NCI-H1694 (cell line): ENCODE measurements at places on chromosomes 6 and 20.

- DNase-seq, result no peak
Observed at GRCh38 chr6:135102191-135102590, 47.6 kb upstream of the HBS1L start.

DNA sequence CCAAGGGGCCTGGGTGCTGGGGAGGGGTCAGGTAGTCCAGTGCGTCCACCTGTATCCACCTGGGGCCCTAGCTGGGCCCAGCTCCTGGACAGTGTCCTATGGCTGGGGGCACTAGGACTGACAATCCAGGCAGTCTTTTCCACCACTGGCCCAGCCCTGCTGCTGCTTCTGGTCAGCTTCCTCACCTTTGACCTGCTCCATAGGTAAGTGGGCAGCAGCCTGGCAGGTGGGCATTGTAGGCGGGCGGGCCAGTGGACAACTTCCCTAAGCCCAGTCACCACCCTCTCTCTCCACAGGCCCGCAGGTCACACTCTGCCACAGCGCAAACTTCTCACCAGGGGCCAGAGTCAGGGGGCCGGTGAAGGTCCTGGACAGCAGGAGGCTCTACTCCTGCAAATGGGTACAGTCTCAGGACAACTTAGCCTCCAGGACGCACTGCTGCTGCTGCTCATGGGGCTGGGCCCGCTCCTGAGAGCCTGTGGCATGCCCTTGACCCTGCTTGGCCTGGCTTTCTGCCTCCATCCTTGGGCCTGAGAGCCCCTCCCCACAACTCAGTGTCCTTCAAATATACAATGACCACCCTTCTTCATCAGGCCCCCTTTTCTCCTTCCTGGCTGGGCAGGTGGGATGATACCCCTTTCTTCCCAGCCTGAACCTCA lies 584 bp downstream of the C20orf141 start:
- DNase-seq, result no peak

DNA sequence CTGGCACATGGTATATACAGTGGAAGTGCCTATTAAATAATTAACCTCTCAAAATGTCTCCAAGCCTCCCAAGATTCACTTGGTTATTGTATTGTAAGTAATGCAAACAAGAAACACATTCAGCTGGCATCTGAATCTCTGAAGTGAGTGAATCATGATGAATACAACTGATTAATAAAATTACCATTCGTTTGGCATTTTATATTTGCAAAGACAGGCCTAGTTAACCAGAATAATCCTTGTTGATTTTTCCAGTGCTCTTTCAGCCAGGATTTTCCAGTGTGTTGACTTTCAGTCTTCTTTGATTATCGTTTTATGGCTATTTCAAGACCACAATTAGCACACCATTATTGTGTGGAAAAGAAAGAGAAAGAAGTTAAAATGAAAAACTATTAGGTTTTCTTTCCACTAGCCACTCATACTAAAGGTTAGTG lies 20.3 kb downstream of the SLC22A2 start:
- no peak for DNase-seq

GRCh38 chr6:17012421-17013225 lies 89.2 kb upstream of the STMND1 start:
- no peak for DNase-seq

DNA sequence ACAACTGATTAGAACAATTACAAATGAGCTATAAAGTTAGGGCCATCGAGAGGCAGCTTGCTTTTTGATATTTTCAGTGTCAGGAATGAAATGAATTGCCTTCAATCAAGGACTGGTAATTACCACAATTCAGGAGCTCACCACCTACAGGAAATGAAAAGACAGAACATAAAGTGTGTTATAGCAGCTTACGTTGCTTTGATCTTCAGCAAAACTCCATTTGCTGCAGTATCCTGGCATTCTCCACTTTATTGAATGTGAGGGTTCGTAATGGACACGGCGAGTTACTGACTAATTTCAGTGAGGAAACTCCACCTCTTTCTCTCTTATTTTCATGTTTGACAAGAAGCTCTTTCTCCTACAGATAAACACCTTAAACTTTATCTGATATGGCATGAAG lies 440.0 kb upstream of the HSF2 start:
- DNase-seq, result no peak

- no peak for DNase-seq
Observed at GRCh38 chr20:23205611-23206041, 119.5 kb upstream of the CD93 start.

- DNase-seq, result no peak
Observed at GRCh38 chr20:16576219-16576618, 3.0 kb upstream of the KIF16B start.

DNA sequence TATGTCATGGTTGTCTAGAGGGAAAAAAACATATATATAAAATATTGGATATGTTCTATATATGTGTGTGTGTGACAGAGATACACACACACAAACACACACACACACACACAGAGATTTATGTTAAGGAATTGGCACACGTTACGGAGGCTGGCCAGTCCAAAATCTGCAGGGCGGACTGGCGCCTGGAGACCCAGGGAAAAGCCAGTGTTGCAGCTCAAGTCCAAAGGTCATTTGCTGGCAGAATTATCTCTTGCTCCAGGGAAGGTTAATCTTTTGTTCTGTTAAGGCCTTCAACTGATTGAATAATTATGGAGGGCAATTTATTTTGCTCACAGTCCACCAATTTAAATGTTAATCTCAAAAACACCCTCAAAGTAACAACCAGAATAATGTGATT lies 37.5 kb upstream of the PDE7B start:
- DNase-seq, result no peak

GRCh38 chr6:2007165-2007564 lies 238.2 kb downstream of the GMDS start:
- DNase-seq, result no peak

- no peak for DNase-seq
Observed at GRCh38 chr6:80245043-80245442, 138.6 kb downstream of the BCKDHB start.

DNA sequence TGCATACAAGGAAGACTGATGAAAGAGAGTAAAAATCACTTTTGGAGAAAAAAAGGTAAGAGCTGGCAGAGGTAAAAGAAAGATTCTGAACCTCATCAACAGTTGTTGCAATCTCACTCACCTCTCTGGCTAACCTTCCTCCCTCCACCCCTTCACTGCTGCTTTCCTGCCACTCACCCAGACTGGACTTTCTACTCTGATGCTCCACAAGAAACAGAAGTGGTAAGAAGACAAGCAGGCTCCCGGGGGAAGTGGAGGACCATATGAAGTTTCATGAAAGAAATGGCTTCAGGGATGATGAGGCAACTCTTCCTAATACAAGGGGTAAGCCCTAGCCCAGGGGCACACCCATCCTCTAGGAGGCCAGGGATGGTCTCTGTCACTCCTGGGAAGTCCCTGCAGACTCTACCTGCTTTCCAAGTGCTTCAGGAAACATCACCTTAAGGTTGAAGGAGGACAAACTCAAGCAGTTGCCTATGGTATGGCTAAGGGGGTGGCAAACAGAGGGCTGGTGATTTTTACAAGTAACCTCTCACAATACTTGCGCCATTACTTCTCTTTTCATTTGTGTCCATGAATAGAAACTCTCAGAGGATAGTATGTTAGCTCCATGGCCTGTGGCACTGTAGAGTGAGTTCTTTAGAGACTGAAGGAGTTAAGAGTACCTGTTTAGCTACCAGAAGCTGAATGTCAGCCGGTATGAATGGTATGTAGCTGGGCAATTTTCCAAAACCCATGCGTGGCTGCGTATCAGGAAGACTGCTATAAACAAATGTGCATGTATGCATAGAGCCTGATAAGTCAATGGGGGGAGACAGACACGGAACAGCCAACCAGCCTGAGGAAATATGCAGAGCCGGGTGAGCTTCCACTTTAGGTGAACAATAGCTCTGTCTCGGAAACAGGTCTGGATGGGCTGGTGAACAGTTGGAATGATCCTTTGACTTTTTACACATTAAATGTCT lies 112.0 kb downstream of the BACH2 start:
- DNase-seq, result no peak

GRCh38 chr6:158853880-158854213 lies 34.7 kb upstream of the EZR start:
- no peak for DNase-seq

DNA sequence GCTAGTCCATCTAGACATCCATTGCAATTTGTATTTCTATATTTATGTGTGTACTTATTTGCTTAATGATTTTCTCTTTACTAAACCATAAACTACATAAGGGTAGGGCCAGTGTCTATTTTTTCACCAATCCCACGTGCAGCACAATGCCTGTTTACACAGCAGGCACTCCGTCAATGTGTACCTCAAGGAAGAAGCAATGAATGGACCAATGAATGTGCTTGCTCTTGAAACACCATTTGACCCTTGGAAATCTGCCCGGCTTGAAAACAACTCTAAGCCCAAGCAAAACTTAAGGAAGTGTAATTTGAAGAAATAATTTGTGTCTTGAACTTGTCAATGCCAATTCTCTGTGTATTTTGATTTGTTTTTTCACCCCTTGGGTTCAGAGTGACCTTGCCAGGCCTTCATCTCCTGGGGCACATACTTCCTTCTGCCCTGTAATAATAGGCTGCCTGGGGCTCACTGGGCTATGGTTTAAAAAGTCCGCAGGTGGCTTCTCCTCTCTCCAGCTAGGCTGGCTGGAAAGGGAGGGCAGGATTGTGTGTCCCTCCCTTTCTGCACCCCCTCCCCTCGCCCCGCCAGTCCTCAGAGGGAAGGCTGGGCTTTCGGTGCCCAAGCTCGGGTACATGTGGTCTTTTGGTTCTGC lies 140.8 kb upstream of the ARMC2 start:
- DNase-seq, result no peak

- DNase-seq, result no peak
Observed at GRCh38 chr6:56868687-56869086, 86.2 kb upstream of the BEND6 start.

DNA sequence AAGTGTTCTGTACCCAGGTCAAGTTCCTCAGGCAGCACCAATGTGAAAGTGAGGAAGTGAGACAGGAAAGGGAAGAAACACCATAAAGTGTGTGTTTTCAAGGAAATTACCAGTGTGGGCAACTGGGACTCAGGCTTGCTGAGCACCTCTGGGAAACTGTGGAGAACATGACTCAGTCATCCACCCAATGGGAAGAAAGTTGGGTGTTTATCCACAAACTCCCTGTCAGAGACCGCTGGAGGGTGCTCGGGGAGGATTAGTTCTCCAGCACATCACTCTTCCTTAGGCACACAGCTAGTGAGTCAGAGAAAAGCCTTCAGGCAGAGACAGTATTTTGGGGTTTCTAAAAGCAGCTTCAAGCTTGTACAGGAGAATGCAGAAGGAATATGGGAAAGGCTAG lies 93.6 kb downstream of the PCSK2 start:
- DNase-seq, result no peak

DNA sequence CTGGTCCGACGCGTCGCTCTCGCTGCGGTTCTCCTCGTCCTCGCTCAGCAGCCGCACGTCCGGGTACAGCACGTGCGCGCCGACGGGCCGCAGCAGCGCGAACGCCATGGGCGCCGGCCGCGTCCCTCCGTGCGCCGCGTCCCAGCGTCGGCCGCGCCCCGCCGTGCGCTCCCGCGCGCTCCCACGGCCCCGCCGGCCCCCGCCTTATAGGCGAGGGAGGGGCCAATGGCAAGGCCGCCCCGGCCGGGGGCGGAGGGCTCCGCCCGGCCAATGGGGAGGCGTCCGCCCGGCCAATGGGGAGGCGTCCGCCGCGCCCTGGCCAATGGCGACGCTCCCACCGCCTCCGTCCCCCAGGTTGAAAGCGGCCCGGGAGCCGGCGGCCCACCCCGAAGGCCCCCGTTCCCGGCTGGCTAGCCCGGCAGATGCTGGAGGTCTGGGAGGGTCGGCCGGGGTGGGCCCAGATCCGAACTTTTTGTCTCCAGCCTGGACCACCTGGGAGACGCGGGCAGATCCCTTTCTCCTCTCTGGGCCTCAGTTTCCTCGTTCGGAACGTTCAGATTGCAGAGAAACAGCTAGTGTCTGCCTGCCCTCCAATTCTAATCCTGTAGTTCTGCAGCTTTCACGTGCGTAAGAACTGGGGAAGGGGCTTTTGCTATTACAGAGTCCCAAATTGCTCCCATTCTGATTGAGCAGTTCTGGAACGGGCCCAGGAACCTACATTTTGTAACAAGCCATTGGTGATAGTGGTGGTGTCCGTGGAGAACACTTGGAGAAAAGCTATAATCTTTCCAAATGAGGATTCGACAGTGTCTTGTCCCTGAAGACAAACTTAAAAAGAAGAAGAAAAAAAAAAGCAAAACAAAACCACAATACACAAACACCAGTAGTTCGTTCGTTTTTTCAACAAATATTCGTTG lies at the start of gene TCF15:
Gene TCF15 (minus strand): TSS at position 180 of the 917 bp plus-strand sequence. CDS start 72 bp downstream, at position 108.
- DNase-seq, result no peak

- no peak for DNase-seq
Observed at GRCh38 chr6:145349950-145350510, 385.3 kb downstream of the EPM2A start.

DNA sequence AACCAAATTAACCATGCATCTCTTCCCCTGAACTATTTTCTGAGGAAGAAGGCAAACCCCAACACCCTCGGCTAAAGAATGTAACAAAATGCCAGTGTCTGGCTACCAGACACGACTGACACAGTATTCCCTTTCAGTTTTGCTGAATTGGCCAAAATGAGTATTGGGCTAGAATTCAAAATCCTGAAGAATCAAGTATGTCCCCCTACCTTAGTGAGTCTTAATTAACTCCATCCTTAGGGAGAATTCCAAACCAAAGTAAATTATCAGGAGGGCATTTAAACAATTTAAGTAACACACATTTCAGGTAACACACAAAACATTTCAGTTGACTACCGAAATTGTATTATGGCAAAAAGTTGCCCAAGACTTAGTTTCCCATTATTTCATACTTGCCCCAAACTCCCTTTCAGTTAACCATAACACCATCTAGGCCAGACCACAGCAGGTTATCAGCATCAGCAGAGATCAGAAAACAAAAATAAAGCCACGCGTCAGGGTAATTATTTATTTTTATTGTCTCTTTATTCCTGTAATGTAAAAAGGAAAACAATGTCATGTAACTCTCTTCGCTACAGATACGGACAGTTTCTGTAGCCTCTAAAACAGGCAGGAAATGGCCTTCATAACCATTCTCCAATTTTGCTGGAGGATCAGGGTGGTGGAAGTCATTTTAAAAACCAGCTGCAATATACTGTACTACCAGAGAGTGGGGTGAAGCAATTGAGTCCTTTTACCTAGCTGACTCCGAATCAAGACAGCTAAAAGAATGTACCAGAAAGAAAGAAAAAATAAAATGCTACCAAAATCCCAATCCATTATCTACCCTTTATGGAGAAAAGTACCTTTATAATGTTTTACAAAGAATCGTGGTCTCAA lies 1.9 kb downstream of the SNX5 start:
- DNase-seq, result no peak

DNA sequence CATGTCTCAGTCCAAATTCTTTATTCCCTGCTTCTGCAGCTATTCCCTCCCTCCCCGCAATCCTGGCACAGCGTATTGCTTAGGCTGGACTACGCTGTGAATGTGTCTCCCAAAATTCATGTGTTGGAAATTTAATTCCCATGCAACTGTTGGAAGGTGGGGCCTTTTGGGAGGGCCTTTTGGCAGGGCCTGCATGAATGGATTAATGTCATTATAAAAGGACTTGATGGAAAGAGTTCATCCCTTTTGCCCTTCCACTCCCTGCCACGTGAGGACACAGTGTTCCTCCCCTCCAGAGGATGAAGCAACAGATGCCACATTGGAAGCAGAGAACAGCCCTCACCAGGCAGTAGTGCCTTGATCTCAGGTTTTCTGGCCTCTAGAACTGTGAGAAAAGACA lies 20.4 kb upstream of the NOTCH4 start:
- no peak for DNase-seq

GRCh38 chr6:12009876-12010634 lies 2.1 kb upstream of the HIVEP1 start:
- no peak for DNase-seq
